Transverse colon (tissue), 4 donors: ENCODE measurements at places on chromosomes 3 and 15. TPM values are rescaled to one million over a fixed set of nuclear protein-coding genes. Genes with fewer than 3 reads are reported as not detected.

DNA sequence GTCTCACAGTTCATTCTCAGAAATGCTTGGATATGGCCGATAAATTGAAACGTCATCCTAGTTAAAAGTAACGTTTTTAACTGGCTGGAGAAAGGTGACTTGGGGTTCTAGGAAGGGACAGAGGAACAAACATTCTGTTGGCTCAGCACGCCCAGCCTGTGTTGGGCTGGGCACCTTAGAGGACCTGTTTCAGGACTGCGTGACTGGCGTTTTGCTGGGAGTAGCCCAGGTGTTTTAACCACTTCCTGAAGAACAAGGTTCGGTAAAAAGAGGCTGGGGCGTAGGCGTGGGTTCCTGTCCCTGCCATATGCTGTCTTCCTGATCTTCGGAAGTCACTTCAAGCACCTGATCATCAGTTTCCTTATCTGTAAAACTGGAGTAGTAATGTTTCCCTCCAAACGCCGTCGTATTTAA is 1.1 kb upstream of the TLNRD1 start:
- DNase-seq: peak; percentile 85

DNA sequence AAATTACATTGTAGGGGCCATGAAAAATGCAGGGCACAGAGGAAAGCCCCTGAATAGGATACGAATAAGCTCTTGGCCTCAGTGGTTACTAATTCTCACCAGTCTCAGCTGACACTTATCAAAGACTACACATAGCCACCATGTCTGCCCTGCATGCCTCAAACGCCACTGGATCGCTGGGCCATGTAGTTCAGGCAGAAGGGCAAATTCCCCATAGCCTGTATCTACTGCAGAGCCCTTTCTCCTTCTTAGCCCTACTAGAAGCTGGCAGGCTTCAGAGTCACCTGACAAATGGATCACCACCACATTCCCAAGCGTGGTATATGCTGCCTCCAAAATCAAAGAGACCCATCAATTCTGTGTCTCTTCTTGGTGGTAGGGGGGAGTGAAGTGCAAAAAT is 177.4 kb downstream of the MINAR1 start:
- DNase-seq: no peak

DNA sequence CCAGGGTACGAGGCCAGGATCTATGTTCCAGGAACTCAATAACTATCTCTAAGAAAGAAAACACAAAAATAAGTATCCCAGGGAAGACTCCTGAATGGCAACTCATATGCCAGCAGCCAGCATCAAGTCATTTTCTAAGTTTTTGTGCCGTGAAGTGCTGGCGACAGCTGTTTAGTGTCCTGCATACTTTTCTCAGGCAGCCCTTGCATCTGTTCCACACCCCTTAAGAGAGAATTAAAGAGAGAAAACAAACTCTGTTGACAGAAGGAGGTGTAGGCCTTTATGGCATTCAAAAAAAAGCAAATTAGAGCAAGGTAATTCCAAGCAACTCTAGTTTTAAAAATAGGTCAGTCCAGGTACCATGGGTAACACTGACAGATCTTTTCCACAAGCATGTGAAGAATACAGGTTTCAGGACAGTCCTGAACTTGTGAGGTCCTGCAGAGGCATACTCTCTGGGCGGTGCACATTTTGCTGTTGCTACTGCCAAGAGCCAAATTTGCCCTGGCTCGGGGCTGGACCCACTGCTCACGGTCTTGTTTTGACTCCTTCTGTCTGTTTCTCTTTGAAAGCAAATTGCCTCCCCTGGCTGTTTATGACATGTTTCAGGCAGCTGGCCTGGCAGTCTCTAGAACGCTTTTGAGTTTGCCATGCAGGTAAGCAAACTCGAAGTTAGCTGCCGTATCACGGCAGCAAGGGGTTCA is 252.1 kb upstream of the ADAMTS9 start:
- DNase-seq: no peak

- DNase-seq: peak; percentile 54
Observed at GRCh38 chr3:66472313-66473134, 28.3 kb downstream of the LRIG1 start.

DNA sequence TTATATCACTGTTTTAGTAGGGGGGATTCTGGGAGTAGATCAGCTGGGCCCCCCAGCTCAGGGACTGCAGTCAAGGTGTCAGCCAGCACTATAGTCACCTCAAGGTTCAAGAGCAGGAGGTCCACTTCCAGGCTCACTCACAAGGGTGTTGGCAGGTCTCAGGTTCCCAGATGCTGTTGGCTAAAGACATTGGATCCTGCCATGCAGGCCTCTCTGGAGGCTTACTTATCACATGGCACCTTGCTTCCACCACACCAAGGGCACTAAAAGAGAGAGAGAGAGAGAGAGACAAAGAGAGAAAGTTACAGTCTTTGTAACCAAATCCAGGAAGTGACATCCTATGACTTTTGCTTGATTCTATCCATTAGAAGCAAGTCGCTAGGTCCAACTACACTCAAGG is 7.5 kb upstream of the PPP1R14D start:
- no peak for DNase-seq

DNA sequence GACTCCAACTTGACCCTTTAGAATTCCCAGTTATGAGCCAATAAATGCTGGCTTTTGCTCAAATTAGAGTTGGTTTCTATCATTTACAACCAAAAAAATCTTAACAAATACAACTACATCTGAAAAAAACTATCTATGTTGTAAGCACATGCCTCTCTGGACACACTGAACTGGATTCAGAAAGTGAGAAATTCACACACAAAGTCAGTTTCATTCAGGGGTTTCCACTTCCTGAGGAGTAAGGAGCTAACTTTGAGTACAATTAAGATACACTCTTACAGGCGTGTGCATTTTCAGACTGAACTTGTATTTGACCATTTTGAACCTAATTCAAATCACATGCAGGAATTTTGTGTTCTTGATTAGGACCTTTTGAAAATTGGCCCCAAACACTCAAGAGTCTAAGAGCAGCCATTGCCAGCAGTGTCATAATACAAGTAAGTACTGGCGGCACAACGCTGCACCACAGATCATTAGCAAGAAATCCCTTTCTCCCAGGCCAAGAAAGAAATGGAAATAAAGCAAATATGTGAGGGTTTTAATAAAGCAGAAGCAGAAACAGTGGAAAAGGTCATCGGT is 31.2 kb downstream of the LINS1 start:
- no peak for DNase-seq

- no peak for DNase-seq
Observed at GRCh38 chr15:77862651-77863104, 214.8 kb downstream of the TBC1D2B start.

GRCh38 chr3:114864970-114865369 is 282.1 kb downstream of the ZBTB20 start:
- no peak for DNase-seq

- no peak for DNase-seq
Observed at GRCh38 chr3:97687734-97688133, 76.8 kb upstream of the ARL6 start.

DNA sequence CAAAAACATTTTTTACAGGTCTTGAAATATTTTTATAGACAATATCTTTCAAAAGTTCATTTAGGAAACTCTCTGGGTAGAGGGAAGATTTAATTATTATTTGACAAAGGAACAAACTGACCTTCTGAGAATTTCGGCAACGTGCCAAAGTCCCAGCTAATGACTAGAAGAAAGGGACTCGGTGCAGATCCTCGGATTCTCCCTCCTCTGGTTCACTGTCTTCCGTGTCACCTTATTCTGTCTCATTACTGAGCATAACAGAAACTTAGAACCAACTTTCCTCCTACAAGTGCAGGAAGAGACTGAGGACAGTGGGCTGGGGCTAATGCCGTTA is 339.1 kb downstream of the MECOM start:
- no peak for DNase-seq

GRCh38 chr3:24185738-24186384 is 240.8 kb downstream of the NR1D2 start:
- DNase-seq: peak; percentile 18

DNA sequence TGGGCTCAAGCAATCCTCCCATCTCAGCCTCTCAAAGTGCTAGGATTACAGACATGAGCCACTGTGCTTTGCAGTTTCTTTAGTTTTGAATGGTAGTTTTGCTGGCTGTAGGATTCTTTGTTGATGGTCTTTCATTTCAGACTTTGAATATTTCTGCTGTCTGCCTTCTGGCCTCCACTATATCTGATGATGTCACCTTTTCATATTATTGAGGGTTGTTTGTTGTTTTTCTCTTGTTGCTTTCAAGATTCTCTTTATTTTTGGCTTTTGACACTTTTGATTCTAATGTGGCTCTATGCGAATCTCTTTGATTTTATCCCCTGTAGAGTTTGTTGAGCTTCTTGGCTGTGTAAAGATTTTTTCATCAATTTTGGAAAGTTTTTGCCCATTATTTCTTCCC is 79.0 kb upstream of the MANF start:
- no peak for DNase-seq

- no peak for DNase-seq
Observed at GRCh38 chr3:171563298-171563697, 103.1 kb upstream of the TNIK start.

DNA sequence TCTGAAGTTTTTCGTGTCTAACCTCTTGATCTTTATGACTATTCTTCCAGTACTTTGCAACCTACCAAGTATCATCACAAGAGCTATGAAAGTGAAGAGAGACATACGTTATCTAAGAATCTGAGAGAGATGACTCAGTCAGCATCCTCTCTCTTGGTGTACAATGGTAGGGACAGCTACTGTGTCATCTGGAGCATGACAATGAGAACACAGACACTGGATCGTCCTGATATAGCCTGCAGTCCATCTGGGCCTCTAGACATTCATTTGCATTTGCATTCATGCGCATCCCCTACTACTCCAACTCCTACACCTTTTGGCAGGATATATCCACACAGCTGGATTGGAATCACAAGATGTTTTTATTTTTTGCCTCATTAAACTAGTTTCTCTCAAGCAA is 115.2 kb downstream of the PEX5L start:
- DNase-seq: no peak

DNA sequence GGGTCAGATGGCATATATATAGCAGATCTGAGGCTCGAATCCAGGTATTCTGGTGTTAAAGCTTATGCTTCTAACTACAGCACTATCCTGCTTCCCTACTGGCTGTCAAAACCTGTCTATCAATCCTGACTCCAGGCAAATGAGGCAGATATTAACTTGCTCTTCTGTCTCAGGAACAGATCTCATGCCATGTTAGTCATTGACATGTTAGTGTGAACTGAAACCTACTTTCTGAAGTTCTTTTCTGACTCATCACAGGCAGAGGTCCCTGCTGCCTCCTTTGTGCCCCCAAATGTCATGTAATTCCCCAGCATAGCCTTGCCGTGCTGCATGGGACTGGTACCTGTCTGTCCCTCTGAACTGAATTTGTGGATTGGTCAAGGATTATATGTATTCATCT is 125.0 kb upstream of the SMAD3 start:
- no peak for DNase-seq

- no peak for DNase-seq
Observed at GRCh38 chr15:79101866-79102581, 11.4 kb upstream of the RASGRF1 start.

GRCh38 chr3:160200353-160200752 is 24.9 kb upstream of the C3orf80 start:
- no peak for DNase-seq

Gene IGF1R
- total RNA-seq: 165 TPM
